ENCODE measurements at places on chromosomes 1 and 21.
A peak's percentile ranks its signal among the peaks of the same experiment; 100 is the strongest.

- no peak for DNase-seq
Observed at GRCh38 chr1:204339541-204339940, 20.2 kb downstream of the PLEKHA6 start.

GRCh38 chr1:1788136-1788535, 9.9 kb upstream of the NADK start:
- no peak for DNase-seq

GRCh38 chr1:218667781-218668516, 322.8 kb downstream of the TGFB2 start:
- DNase-seq, result no peak

GRCh38 chr21:10641107-10641506, 119.7 kb downstream of the TPTE start:
- DNase-seq, result no peak

GRCh38 chr1:28180306-28181305, 4.1 kb upstream of the PTAFR start:
- no peak for DNase-seq

DNA sequence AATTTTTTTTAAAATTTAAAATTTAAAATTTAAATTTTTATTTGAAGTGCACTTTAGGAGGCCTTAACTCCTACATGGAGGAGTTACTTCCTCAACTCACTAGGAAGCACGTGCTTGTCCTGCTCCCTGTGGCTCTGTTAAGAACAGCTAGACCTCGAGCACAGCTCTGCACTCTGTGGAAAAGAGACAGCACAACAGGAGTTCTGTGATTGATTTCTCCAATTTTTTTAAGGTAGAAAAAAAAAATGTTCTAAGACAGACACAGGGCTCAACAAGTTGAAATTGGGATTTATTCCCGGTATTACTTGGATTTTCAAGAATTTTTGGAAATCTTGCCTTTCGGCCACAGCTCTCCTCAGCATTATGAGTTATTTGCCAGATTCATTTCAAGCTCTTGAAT, 356.6 kb upstream of the LYPLAL1 start:
- DNase-seq, result no peak

- DNase-seq, result no peak
Observed at GRCh38 chr1:180935326-180936109, 22.8 kb downstream of the KIAA1614 start.

DNA sequence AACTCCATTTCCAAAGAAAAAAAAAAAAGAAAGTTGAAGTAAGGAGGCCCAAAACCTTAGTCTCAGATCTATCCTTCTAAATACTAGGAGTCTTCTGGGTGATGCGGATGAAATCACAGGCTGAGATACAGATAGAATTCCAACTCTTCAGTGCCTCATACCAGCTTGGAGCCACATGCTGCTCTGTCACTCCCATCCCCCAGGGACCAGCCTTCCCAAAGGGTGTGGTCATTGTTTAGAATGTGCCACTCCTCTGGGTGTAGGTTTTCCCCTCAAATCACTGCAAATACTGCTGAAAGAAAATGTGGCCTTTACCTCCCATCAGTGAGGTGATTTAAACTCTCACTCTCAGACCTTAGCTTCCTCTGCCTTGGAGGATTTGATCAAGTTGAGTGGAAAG, 112.9 kb downstream of the CDC7 start:
- no peak for DNase-seq

- no peak for DNase-seq
Observed at GRCh38 chr1:185312361-185313138, 4.5 kb downstream of the IVNS1ABP start.

- no peak for DNase-seq
Observed at GRCh38 chr1:15994081-15994480, 10.0 kb upstream of the SRARP start.

- DNase-seq, result peak; percentile 85
Observed at GRCh38 chr1:42941640-42942330, 16.9 kb downstream of the SLC2A1 start.

DNA sequence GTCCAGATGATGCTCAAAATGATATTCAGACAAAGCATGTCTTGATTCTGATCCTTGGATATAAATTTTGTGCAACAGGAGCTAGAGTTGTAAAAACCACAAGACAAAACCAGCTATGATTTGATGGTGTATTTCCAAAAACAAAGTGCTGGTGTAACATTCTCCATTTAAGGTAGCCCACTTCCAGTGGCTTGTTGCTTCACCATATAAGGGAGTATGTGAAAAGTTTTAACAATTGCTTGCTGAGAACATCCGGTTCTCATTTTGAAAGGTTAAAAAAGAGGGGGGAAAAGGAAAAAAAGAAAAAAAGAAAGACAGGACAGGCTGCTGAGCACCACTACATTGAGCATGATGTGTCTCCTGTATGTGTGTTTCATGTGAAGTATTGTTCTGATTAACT, 123.6 kb downstream of the MACF1 start:
- no peak for DNase-seq

GRCh38 chr1:32757213-32757895, 54.8 kb upstream of the SYNC start:
- no peak for DNase-seq

GRCh38 chr1:57350610-57351009, 73.2 kb downstream of the DAB1 start:
- DNase-seq, result no peak

DNA sequence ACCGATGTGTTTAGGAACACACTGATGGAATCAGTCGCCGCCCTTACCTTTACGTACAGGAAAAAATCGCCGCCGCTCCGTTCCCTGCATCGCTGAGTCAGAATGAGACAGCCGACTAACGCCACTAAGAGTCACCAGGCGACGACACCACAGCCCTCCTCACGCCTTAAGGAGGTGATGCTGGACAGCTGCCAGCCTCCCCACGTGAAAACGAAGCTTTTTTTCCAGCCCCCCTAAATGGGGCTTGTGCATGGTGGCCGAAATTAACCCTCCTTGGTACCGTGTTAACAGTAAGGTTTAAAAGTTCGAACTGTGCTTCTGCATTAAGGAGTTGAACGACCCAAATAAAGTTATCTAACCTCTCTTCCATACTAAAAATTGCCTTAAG, 511 bp downstream of the DNTTIP2 start:
- peak; percentile 6 for DNase-seq

- no peak for DNase-seq
Observed at GRCh38 chr1:86822459-86822858, 91.5 kb downstream of the SELENOF start.

DNA sequence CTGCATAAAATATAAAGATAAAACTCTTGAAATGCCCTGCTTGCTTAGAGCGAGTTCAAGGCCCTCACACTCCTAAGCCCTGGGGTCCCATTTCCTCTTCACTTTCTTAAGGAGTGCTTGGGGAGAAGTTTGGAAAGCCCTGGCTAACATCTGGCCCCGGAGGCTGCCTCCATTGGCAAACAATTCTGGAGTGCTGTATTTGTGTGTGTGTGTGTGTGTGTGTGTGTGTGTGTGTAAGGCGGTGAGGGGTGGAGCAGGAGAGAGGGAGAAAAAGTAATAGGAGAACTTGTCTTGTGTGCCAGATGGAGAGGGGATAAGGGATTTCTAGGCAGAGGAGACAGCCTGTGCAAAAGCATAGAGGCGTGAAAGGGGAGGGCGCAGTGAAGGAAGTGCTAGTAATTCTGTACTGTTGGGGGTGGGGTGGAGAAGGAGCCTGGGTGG, 578 bp upstream of the TRIM62 start:
- no peak for DNase-seq

DNA sequence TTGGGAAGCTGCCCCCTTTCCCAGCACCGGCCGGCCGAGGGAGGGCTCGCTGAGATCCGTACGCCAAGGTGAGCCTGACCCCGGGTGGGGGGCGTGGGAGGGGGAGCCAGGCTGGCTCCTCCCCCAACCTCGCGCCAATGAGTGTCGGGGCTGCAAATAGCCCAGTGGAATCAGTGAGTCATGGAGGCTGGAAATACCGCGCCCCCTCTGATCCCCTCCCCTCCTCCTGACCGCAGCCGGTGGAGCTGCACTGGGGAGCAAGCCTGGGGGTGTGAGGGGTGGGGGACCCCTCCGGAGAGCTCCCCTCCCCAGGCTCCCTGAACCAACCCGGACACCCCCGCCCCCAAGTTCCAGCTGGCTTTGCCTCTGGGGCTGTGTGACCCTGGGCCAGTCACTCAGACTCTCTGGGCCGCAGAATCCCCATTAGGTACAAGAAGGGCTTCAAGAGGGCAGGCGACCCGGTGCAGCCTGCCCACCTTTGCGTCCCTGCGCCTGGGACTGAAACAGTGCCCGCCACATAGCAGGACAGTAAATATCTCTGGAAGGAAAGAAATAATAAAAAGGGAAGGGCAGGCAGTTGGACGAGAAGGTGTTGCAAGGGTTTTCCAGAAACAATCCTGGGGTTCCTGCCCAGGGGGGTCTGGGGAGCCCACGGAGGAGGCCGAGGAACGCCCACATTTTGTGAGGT, 4.5 kb downstream of the HSPB7 start:
- DNase-seq, result peak; percentile 74

- peak; percentile 68 for DNase-seq
Observed at GRCh38 chr1:23980728-23981070, 572 bp upstream of the SRSF10 start.
